ENCODE measurements at places on chromosomes 4 and X. TPM values are rescaled to one million over a fixed set of nuclear protein-coding genes. Genes with fewer than 3 reads are reported as not detected.

HGFAC gene
- not detected for total RNA-seq

ART3 gene
- 0.09 TPM for total RNA-seq

H2BW1 gene
- not detected for total RNA-seq

TDO2 gene
- 0.92 TPM for total RNA-seq

NPFFR2 gene
- total RNA-seq = not detected

FAM9C gene
- under 0.01 TPM for total RNA-seq

UGT2B15 gene
- not detected for total RNA-seq

TCEAL7 gene
- total RNA-seq = 37.3 TPM
